ENCODE measurements at places on chromosomes 2 and 18.

GRCh38 chr2:23230885-23231284, 154.1 kb upstream of the KLHL29 start:
- no peak for DNase-seq

GRCh38 chr2:190664240-190664639, 15.4 kb downstream of the NAB1 start:
- peak; percentile 50 for DNase-seq

DNA sequence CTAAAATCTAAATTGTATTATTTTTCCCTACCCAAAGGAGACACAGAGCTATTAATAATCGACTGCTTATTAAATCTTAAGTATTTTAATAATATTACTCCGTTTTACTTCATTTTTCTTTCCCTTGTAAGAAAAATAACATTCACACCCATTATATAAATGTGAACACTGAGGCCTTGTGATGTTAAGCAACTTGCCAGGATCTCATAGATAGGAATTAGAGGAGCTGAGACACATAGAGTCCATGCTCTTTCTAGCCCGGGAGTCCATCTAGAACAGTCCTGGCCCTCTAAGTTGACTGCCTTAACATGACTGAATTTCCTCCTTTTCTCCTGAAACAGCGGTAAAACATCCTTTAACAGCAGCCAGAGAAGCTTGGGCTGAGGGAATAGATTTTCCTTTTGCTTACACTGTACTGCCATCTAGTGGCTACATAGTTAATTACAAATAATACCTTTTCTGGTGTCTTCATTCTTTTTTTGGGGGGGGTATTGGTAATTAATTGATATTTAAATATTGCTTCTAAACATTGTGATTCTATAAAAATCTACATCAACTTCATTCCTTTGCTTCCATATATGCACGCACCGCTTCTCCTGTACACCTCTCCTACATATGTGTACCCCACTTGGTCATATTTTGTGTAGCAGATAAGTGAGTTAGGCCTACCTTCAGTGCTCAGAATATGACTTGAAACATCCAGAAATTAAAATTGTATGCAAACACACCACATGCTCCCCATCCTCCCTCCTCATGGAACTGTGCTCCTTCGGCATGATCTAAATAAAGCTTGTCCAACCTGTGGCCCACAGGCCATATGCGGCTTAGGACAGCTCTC, 125.8 kb upstream of the HNMT start:
- DNase-seq = peak; percentile 53

- DNase-seq = no peak
These were observed 1257.5 kb upstream of the ACVR2A start for GRCh38 chr2:146587291-146587713.

DNA sequence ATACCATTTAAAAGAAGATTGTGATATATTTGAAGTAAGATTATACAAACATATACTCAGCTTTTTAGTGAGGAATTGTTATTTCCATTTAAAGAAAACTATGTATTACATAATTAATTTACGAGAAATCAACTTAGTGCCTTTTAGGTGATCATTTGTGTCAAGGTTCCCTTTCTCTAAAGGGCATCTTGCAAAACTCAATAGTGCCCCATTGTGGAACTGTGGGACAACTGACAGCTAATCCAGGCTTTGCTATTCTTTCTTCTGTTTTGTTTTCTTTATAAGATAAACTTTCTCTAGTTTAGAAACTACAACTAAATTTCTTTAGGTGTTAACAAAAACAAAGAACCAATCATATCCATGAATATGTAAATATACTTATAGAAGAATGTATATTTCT, 24.3 kb upstream of the VIT start:
- peak; percentile 45 for DNase-seq

DNA sequence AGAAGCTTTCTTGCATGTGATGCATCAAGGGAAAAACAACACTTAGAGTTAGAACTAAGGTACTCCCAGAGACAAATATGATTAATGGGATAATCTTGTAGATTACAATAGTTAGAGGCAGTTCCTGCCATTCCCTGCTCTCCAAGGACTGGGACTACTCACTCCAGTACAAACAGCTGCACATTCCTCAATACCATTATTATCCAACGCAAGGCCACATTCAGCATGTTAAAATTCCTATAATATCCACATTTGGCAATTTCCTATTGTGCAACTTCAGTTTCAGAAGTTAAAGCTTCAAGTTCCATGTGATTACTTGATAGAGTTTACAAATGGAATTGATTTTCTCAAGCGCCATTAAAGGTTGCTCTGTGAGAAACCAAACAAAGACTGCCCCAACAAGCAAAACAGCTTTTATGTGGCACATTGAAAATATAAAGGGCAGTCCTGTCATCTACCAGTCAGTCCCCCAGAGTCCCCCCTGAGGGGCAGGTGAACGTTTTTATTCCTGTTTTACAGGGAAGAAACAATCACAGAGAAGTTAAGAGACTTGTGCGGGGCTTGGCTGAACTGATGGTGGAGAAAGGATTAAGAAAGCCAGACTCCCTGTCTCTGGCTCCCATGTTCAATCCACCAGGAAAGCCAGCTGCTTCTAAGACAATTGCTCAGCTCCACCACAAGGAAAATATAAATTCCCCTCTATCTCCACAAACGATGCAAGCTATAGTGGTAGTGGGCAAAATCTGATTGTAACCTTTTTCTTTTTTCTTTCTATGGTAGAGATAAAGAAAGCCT, 72.6 kb downstream of the TXNL1 start:
- DNase-seq = no peak

DNA sequence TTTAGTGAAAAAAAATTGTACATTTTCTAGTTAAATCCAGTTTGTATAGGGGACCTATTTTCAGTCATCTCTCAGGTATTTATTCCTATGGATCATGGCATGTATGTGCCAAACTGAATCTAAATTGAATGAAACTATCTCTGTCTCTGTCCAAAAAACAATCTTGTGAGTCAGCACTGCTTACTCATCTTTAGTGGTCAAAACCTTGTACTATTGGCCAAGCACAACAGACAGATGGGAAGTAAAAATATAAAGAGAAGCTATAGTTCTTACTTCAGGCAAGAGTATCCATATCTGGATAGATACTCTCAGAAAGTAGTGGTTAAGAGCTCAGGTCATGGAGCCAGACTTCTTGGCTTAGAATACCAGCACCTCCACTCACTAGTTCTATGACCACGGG, 76.0 kb upstream of the KLHL14 start:
- DNase-seq = no peak

DNA sequence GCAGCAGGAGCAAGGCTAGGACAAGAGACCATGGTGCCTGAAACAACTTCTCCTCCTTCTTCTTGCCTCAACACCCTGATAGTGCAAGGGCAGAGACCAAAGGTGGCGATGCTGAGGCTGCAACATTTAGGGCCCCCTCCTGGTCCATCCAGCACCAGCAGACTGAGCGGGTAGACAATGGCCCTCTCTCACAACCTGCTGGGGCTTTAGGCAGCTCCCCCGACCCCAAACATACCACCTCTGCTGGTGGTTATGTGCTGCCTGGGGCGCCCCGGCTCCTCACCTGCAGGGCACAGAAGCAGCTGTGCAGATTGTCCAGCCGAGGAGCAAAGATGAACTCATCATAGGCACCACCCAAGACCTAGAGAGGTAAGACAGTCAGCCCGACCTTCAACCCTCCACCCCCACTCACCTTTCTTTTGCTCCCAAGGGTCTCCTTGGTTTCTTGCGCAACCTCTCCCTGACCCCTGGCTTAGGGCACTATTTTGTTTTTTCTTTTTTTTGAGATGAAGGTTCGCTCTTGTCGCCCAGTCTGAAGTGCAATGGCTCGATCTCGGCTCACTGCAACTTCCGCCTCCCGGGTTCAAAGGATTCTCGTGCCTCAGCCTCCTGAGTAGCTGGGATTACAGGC, 3.5 kb downstream of the DNPEP start:
- no peak for DNase-seq

GRCh38 chr2:101768556-101769220, 71.2 kb downstream of the MAP4K4 start:
- no peak for DNase-seq

DNA sequence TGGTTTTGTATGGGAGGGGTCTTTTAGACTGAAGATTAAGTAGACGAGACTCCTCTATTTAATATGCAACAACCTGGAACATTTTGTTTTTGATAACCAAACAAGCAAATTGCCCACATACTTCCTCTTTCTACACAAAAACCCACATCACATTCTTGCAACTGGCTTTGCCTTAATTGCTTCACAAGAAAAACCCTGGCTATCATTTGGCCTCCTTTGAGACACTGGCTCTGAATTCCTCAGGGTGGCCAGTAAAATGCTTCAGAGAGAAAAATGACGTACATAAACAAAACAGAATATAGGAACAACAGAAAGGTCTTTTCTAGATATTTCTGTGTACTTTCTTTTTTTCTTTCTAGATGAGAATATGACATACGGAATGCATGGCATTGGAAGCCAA, 103.0 kb downstream of the TRIB2 start:
- DNase-seq = peak; percentile 40

DNA sequence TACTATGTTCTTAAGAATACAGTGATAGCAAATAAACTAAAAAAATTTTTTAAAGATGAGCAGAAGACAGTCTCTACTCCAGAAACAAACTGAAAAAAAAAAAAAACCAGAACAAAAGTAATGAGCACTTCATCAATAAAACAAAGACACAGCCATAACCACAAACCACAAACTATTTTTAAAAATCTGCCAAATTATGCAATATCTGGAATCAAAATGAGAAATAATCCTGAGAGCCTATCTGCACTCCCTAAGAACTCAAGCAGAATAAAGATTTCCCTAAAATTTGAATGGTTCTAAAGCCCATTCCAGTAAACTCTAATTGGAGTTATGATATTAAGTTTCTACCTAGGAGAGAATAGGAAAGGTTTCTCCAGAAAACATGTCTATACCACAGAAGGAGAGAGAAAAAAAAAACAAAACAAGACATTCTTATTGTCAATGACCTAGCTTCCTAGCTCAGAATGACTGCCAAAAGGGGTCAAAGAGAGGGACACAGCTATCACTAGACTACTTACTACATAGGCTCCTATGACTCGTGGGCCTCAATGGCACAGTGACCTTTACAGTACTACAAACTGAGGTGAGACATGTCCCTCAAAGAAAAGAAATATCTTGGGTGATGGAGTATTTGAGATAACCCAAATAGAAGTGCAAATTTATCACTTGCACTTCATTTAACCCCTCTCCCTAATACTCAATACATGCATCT, 262.8 kb downstream of the ZEB2 start:
- DNase-seq = no peak

GRCh38 chr2:44555700-44556099, 194.0 kb downstream of the CAMKMT start:
- no peak for DNase-seq

DNA sequence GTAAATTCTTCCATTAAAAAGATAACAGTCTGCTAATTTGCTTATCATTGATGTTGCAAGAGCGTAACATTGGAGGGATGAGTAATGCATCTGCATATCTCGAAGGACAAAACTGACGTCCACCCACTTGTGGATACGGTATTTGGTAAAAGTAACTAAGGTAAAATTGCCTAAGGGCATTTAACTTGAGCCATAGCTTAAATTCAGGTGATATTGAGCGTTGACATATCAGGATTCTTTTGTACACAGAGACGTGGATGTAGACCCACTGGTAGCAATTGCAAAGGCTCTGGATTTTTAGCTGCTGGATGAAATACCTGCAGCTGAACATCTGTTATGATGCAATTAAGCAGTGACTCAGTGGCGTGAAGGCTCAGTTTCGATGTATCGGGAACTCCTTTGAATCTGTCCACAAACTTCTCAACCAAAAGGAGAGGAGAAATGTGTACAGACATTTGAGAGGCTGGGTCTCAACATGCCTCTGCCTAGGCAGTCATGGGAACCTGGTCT, 119.3 kb downstream of the SPTBN1 start:
- DNase-seq = peak; percentile 35

- DNase-seq = no peak
These were observed 221.3 kb upstream of the ITGA4 start for GRCh38 chr2:181235683-181236459.

DNA sequence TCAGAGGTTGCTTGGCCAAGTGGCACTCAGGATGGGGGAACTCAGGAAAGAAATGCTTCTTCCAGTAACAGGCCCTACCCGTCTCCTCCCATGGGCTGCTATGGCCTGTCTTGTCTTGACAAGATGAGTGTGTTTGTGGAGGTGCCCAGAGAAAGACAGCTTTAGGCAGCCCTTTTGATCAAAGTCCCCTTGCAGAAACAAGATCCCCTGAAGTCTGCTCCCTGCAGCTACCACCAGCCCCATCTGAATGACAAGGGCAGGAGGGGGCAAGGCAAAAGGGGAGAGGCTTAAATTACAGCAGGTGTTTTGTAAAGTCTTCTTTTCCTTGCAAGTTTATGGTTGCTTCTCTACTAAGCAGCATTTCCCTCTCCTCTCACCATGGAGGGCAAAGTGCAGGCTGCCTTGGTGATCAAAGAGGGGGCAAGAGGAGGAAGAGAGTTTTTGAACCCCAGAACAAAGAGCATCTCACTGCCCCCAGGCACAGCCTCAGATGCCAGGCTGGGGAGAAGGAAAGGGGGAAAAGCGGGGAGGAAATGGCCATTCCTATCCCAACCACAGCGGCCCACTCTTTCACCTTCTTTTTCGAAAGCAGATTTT, 6.7 kb downstream of the EVA1A start:
- DNase-seq = no peak

DNA sequence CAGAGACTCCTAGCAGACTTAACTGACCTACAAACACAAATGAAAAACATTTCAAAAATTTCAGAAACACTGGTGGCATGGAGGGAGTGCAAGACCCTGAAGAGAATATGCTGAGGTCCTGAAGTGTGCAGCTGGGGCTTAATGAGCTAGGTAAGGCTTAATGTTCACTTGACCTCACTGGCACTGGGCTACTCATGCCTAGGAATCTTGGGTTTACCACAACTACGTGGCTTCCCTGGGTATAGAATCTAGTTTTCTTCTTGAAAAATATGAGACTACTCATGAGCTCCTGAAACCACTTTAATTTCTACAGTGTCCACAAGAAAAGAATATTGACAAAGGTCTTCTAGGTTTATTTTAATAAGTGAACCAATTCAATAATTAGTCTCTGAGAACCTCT, 139.8 kb downstream of the HNMT start:
- DNase-seq = no peak

GRCh38 chr2:99571954-99572353, 82.1 kb upstream of the REV1 start:
- peak; percentile 41 for DNase-seq

DNA sequence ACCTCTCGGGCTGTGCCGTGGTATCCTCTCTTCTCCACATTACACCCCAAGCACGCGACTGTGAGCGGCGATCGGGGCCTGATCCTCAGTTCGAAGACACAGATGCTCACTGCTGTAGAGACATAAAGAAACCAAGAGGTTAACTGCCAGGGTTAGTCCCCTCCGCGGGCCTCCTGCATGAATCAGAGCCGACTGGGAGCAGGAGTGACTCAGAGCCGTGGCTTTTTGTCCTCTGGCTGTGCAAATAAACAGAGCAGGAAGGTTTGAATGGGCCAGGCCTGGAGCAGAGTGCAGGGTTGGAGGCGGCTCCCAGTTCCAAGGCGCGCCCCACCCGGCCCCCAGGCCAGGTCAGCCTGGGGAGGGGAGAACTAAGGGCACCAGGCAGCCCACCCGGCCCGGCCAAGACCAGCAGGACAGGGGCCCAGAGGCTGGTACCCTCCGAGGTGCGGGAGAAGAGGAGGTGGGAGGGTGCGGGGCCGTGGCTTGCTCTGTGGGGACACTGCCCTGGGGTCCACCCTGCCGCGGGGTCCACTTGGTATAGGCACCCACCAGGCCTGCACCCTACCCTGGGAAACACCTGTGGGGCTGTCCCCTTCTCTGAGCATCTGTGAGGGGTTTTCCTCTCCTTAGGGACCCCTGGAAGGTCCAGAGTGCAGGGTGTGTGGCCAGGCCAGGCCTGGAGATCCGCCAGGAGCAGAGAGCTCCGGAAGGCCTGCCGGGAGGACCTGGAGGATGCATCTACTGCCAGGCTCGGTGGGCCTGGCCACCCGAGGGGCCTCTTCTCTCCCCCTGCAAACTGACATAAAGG, 16.5 kb downstream of the TWIST2 start:
- peak; percentile 99 for DNase-seq
